ENCODE measurements at places on chromosomes 6 and 20. TPM values are rescaled to one million over a fixed set of nuclear protein-coding genes. Genes with fewer than 3 reads are reported as not detected.

Gene FAM210B
- 39.7 TPM for total RNA-seq

Gene TBP
- 10.2 TPM for total RNA-seq

Gene SLC13A3
- total RNA-seq: 1.8 TPM

Gene ZNF334
- 7.6 TPM for total RNA-seq

Gene FAM83C
- 7.7 TPM for total RNA-seq

Gene KIFC1
- total RNA-seq: 9.5 TPM

Gene HLA-DMA
- total RNA-seq: 7.1 TPM

Gene TRIM27
- total RNA-seq: 48.0 TPM

Gene UBD
- not detected for total RNA-seq

Gene PRPH2
- total RNA-seq: 2.8 TPM

Gene ID1
- 130 TPM for total RNA-seq

Gene GMEB2
- total RNA-seq: 6.4 TPM

All from skin of body (tissue), 3 donors.